ENCODE measurements at places on chromosomes 3 and 15.

DNA sequence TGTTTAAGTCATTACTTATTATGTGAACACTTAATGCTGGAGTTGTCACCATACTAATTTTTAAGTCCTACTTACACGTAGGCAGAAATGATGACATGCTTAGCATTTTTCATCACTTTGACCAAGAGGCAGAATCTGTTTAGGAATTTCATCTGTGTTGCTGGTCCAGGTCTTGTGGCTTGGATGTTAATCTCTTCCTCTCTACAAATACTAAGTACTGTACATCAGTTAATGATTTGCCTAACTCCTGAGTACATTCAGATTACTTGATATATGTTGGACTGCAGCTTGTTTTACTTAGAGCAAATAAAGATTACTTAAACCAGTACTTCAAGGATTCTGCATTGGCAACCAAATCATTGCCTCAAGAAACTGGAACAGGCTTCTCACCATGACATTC is 8.6 kb downstream of the SNRK start:
- DNase-seq = no peak

DNA sequence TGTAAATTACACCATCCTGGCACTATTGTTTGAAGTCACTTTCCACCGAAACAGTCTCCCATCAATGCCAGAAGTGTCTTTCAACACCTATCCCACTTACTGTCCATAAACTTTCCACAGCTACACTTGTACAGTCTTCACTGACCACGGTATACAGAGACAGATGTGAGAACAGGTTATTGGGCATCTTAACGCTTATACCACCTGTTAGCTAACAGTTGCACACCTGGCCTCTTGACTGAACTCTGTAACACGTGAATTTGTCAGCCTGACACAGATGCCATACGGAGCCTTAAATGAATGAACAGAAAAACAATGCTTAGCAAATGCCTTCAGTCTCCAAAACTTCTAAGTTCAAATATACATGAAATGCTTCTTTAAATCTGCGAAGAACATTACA is 440.5 kb downstream of the SHQ1 start:
- no peak for DNase-seq

GRCh38 chr3:67524046-67524445 is 130.4 kb downstream of the SUCLG2 start:
- DNase-seq = no peak

DNA sequence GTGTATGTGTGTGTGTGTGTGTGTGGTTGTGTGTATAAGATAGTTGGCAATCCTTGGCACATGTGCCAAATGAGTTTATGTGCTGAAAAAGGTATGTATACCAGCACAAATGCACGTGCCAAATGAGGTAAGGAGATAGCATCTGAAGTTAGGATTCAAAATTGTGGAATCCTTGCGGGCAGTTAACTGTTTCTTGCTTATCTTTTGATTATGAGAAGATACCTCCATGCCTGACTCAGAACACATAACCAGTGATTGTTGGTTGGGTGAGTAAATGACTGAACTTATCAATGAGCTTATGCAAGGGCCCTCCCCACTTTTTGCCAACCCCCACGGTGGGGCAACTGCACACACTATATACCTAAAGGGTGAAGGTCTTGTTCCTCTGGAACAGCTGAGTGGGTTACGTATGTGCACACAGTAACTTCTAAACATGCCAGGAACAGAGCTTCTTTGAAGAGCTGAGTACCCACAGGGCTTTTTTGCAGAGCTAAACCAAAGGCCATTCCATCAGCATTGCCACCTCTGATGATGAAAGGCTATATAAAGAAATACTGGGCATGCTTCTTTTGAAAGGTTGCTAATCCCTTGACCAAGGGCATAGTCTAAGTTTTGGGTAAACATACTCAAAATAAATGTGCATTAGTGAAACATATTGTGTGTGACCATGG is 60.1 kb downstream of the MEIS2 start:
- no peak for DNase-seq

- no peak for DNase-seq
These were observed 6.5 kb downstream of the ARHGEF3 start for GRCh38 chr3:56795097-56795828.

DNA sequence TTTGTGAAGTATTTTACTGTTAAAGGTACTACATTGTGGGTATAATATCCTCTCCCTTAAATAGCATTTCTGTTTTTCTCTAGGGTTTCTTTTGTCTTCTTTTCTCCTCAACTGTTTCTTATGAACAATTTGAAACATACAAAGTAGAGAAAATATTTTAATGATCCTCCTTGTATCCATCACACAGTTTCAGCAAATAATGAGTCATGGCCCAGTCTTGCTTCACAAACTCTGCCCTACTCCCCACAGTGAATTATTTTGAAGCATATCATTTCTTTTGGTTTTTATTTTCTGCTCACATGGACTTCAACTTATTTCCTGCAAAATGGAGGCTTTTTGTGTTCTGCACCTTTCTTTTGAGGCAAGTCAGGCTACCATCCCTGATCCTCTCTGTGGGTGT is 6.1 kb upstream of the SCAANT1 start:
- no peak for DNase-seq

DNA sequence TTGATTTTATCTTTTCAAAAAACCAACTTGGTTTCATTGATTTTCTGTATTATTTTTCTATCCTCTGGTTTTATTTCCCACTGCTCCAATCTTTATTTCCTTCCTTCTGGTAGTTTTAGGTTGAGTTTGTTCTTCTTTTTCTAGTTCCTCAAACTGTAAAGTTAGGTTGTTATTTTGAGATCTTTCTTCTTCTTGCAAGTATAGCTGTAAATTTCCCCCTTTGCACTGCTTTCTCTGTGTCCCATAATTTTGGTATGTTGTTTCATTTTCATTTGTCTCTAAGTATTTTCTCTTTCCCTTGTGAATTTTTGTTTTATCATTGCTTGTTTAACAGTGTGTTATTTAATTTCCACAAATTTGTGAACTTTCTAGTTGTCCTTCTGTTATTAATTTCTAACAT is 120.0 kb downstream of the PLD1 start:
- no peak for DNase-seq

GRCh38 chr3:196219194-196219969 is 3.0 kb downstream of the SLC51A start:
- DNase-seq = peak; percentile 29

- no peak for DNase-seq
These were observed 45.6 kb downstream of the TLE3 start for GRCh38 chr15:70051948-70052633.

DNA sequence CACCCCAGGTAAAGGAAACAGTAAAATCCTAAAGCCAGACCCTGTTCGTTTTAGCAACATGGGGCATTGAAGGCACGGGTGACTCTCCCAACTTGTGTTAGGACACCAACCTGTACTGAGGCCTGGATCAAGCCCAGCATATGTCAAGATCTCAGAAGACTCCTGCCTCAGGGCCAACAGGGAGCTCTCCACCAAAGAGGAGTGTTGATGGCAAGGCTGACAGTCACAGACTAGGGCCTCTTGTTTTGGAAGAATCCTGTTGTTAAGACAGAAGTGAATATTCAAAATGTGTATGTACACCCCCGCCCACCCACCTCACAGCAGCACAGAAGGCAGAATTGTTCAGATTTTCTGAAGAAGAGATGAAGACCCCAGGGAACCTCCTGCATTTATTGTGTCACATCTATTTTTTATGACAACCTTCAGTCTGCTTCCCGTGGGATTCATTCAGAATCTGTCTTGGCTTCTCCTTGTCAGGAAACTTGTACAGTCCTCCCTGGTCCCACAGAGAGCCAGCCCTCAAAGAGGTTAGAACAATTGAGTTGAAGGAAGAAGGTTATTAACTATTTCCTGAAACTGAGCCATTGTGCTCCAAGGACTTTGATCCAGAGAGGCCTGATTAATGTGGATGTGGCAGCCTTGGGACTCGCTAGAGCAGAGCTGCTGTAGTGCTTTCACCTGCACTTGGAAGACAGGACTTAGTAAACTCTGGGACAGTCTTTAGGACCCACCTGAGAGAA is 61.7 kb upstream of the PLXNA1 start:
- DNase-seq = no peak

GRCh38 chr3:124992041-124992440 is 57.5 kb upstream of the MUC13 start:
- DNase-seq = no peak

GRCh38 chr3:45965253-45965652 is 22.0 kb downstream of the CXCR6 start:
- DNase-seq = no peak

GRCh38 chr3:149971403-149972075 is 844 bp upstream of the PFN2 start:
- peak; percentile 73 for DNase-seq

DNA sequence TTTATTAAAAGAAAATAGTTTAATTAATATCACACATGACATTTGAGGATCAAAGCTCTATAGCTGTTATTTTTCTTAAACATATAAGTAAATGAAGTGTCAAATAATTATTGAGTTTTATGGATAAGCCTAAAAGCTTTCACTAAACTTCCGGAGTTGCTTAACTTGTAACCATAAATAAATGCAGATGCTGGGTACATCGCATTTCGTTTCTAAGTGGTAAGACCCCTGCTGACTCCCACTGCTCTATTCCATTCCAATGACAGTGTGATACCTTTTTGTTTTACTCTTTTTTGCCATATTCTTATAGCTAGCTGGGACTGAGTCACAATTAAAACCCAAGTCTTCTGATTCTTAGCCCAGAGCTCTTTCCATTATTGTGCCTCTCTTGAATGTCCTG is 411.1 kb downstream of the SOX2 start:
- no peak for DNase-seq

DNA sequence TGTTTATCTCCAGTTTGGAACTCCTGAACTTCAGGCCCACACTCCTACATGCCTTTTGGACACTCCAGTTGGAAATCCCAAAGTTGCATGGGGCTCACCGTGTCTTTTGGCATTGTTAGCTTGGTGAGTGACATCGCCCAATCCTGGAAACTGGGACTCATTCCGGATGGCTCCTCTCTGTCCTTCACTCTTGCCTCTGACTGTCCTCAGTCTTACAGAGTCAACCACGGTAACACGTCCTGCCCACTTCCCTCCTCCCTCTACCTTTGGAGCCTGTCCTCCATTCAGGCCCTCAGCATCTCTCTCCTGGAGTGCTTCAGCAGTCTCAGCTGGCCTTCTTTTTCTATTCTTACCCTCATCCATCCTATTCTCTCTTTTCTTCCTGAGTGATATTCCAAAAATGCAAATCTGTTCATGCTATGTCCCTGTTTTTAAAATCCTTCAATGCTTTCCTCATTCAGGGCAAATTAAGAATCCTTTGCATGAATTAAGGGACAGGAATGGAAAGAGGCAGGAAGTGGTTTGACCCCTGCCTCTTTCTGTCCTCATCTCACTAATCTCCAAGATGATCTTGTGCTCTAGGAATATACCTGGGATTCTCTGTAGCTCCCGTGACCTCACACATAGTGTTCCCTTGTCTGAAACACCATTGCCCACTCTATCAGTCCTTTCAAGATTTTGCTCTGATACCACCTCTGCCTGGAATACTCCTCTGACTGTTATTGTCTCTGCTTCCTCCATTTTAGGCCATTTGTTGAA is 42.5 kb downstream of the LPP start:
- no peak for DNase-seq

- no peak for DNase-seq
These were observed 2.8 kb downstream of the EPHB1 start for GRCh38 chr3:134797741-134798451.

DNA sequence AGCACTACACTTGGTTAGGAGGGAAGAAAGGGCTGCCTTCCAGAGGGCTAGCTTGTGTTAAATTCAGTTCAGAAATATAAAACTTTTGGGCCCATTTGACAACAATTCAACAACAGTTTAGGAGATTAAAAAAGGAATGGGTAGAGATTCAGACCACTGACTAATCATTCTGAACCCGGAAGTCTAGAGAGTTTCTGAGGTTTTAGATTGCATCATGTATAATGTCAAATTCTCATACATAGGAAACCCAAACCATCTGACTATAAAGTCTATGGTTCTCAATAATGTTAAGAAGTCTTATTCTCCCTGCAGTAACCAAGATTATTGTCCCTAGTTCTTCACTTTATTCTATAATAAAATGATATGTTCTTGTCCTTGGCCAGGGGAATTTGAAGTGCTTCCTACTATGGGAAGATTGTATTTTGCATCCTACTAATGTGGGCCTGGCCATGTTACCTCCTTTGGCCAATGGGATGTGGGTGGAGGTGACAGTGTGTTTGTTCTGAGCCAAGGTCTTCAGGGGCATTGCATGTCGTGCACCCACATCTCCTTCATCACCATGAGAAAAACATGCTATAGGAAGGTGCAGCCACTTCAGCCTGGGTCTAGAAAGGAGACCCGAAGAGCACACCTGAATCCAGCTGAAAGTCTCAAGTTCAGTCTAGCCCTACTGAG is 66.4 kb upstream of the CCNL1 start:
- no peak for DNase-seq

DNA sequence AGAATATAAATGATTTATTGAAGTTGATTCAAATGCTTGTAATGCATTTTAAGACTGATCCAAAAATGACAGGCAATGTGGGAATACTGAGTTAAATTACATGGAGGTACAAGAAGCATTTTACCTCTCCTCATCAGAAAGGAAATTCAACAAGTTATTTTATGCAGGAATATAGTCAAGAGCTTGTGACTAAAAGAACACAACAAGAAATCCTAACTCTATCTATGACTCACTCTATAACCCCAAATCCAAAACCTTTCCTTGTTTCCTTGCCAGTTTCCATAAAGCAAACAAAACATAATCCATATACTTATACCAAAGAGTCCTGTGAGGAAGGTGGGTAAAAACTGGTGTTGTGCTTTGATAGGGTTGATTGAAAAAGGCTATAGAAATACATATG is 30.8 kb downstream of the SIN3A start:
- DNase-seq = no peak

DNA sequence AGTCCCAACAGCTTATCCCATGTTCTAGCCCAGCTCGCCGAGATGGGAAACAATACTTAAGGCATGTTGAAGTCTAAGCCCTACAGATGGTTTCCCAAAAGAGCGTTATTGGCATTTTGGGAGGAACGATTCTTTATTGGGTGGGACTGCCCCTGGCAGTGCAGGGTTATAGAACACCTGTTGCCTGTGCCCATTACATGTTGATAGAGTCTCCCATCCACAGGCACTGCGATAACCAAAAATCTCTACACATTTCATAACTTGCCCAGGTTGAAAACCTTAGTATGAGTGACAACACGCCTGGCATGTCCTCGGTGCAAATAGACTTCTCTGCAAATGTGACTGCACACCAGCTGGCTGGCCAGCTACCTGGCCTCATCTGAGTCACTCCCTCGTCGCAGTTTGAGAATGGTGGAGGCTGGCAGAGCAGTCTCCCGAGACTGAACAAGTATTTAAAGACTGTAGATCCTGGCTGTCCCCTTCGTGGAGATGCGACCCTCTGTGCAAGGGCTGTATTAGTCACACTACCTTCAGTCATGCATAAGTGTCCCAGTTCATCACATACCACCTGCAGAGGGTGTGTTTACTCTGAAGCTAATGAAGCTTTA is 18.7 kb downstream of the ZNF80 start:
- no peak for DNase-seq

- DNase-seq = no peak
These were observed 588.9 kb downstream of the MFSD1 start for GRCh38 chr3:159390656-159391212.

GRCh38 chr3:10532939-10533736 is 27.8 kb upstream of the ATP2B2 start:
- DNase-seq = no peak

- DNase-seq = peak; percentile 89
These were observed 227.1 kb downstream of the ZPLD1 start for GRCh38 chr3:102661707-102662497.

Measured in NCI-H2081 treated with DMSO at 0.1 percent for 48 hours (cell line).